ENCODE measurements at places on chromosomes 12 and 14.

DNA sequence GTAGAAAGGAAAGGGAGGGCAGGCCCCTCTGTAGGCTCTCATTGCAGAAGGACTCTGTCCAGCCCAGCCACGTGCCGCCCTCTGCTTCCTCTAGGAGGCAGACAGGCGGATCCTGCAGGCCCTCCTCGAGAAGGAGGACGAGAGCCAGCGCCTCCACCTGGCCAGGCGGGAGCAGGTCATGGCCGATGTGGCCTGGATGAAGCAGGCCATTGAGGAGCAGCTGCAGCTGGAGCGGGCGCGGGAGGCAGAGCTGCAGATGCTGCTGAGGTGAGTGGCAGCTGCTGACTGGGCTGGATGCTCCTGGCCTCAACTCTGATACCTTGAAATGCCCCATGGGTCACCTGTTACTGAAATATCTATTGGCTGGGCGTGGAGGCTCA, 10.9 kb downstream of the TCHP start:
- no peak for DNase-seq

DNA sequence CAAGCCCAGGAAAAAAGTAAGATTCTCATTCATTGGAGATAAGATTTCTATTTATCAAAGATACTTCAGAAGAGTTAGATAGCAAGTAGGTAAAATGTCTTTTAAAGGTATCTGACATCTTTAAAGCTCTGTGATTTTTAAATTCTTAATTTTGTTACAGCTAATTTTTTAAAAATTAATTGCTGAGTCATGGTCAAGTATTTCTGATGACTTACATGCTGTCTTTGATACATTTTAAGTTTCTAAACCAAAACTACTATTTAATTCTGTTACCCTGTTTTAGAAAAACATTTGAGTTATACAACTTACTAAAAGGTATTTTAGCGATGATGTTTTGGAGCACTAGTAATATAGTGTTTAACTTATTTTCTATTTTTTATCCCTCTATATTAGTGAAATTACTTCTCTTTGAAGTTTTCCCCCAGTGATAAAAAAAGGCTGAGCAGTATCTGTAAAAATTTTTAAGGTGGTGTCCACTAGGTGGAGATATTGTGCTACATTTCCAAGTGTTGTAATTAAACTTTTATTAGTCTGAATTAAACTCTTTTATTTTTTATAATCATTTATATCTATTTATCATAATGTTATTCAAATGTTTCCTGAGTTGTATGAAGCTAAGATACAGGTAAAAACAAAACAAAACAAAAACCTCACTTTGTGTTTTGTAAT, 11.5 kb downstream of the ALG10 start:
- DNase-seq, result no peak

GRCh38 chr12:123859035-123859434, 96.9 kb downstream of the DNAH10 start:
- no peak for DNase-seq

GRCh38 chr14:81471062-81471461, 62.6 kb downstream of the SEL1L start:
- DNase-seq, result no peak

DNA sequence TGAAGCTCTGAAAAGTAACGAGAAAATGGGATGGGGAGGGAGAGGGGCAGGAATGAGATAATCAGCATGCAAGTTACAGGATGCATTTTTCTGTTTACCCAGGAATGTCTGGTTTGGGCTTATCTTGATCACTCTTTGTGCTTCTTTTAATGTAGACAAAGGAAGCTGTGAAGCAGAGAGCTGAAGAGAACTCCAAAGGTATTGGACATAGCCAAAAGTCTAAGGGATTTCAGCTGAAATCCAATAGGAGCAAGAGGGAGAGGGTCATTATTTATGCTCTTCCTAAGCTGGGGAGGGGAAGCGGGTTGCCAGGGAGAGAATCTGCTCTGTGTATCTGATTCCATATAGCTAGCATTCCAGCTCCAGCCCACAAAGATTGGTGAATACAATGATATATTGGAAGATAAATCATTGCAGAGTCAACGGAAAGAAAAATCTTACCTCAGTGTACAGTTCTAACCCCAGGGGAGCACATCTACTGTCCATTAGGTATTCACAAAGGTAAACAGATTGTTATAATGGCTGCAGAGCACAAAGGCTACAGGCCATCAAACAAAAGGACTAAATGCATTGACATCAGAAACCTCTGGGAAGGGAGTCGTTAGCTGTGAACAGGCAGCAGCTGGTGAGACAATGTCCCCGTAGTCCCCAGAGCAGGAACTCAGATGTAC, 61.0 kb upstream of the PELI2 start:
- no peak for DNase-seq

- peak; percentile 76 for DNase-seq
Measured at GRCh38 chr12:120228291-120229070, 27.6 kb upstream of the RPLP0 start.

DNA sequence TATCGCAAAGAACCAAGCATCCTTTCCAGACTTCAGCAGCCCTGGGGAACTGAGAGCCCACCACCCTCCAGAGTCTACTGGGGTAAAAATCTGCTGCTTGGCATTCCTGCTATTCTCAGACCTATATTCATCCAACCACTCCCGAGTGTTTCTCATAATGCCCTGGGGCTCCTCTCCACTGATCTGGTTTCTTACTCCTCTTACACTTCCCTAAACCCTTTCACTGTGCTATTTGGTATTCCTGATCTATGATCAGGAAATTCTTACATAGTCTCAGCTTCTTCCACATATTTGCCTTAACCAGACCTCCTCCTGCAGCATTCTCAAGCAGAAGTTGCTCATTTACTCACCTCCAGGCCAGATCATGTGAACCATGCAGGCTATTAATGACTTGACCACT, 82.4 kb downstream of the SYT10 start:
- DNase-seq, result no peak

DNA sequence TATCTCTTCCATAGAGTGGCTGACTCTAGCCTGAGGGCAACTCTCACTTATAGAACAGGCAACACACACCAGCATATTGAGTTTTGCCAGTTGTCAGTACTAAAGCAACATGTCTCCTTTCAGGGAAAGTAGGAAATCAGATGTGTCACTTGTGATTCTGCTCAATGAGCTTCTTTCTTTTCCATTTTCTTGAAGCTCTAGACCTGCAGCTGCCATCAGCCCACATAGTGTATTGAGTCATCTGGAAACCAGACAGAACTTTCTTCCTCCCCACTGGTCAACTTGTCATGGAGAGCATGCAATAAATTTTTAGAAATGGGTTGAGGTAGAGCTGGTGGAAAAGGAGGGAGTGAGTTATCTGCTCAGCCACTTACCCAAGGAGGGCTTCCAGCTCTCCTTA, 209.0 kb upstream of the PLEKHG7 start:
- no peak for DNase-seq

GRCh38 chr12:123073962-123074801, 76.7 kb downstream of the PITPNM2 start:
- DNase-seq, result no peak

DNA sequence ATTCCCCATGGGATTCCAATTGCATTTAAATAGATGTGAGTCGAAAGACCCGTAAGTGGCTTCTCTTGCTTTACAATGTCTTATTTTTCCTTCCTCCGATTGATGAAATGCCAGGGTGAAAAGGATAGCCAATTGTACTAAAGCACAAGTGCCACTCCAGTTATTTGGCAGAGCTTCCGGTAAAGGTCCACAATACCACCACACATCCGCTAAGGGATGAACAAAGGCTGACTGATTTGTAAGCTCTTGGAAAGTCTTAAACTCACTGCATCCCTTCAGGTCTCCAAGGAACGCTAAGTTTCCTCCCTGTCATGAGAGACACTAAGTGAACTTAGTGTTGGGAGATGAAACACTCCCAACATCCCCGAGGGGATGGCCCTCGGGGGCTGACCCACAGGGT, 21.2 kb upstream of the RNASE1 start:
- no peak for DNase-seq

GRCh38 chr12:7075518-7075917, 15.0 kb downstream of the C1S start:
- no peak for DNase-seq

DNA sequence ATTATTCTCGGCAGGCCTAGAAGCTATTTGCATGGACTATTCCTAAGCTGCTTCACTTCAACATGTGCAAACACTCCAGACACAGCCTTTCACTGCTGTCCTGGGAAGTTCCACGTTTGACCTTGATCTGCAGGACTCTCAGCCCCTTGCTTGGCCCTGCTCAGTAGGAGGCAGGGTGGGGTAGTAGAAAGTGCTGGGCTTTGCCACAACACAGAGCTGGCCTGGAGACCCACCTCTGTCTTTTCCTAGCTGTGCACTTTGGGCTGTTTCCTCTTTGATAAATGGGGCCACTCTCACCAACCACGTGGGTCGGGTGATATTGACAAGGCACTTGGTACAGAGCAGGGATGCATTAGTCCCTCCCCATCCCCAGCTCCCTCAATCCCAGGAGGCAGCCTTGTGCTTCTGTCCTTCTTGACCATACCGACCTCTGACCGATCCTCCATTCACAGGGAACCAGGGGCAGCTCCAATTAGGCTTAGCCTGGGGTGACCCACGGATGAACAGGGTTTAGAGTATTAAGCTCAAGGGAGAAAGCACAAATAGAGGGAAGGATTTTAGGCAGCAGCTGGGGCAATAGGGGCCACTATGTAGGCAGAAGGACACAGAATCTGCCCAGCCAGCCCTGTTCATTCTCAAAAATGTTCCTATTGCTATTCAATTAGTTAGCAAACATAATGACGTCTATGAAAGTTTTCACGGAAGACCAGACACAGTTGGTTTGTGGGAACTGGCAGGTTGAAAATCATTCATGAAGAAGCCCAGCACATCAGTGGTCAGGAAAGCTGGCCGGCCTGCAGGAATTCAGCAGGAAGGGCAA, 63.3 kb downstream of the SYNE3 start:
- DNase-seq, result no peak
